ENCODE measurements at places on chromosomes 2 and 18.

- no peaks in the 10 kb centered on the region for H3K36me3 ChIP-seq
- H3K27ac ChIP-seq: no peak overlapping the region
- no peak for DNase-seq
- no peak overlapping the region for H3K4me3 ChIP-seq
Measured at GRCh38 chr2:22842205-22842869, 542.6 kb upstream of the KLHL29 start.

GRCh38 chr2:240258685-240259084 is 118.2 kb upstream of the OTOS start:
- H3K27ac ChIP-seq: no peak overlapping the region
- H3K27me3 ChIP-seq: no peaks in the 10 kb centered on the region
- H3K4me3 ChIP-seq: no peak overlapping the region

GRCh38 chr2:39179974-39180960 is 59.4 kb upstream of the SOS1 start:
- no peak overlapping the region for H3K27ac ChIP-seq
- no peaks in the 10 kb centered on the region for H3K36me3 ChIP-seq
- no peak overlapping the region for H3K4me3 ChIP-seq
- no peaks in the 10 kb centered on the region for H3K27me3 ChIP-seq
- DNase-seq: no peak

- H3K4me3 ChIP-seq: no peak overlapping the region
- no peak overlapping the region for H3K27ac ChIP-seq
- peaks cover 6% of the 10 kb centered on the region for H3K36me3 ChIP-seq
- no peak for DNase-seq
- H3K27me3 ChIP-seq: no peaks in the 10 kb centered on the region
- peaks cover 24% of the 10 kb centered on the region for H3K4me1 ChIP-seq
Measured at GRCh38 chr2:239179851-239180371, 220.9 kb downstream of the HDAC4 start.

DNA sequence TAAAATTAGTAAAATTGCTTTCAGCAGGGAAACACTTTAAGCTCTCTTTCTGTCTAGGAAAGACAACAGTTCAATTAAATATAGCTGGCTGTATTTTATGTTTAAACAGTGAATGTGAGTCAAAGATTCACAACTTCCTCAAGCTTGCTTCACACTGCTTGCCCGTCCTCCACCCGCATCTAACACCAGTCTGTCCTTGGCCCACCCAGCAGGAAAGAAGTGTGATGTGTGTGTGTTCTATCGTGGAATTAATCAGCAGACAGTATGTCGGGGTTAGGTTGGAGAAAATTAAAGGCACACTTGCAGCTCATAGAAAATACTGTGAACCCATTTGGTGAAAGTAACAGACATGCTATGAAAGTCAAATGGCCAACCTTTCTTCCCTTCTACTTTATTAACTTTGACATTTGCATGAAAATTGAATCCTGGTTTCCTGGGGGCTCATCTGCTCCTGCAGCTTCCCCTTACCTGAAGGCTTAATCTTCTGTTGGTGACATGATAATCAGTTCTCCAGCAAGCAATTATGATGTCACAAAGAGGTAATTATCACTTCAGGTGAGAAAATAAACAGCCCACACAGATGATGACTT is 182.0 kb downstream of the UXS1 start:
- peaks cover 6% of the 10 kb centered on the region for H3K4me1 ChIP-seq
- no peak overlapping the region for H3K27ac ChIP-seq
- no peaks in the 10 kb centered on the region for H3K36me3 ChIP-seq
- DNase-seq: no peak
- no peak overlapping the region for H3K4me3 ChIP-seq

Measured in HepG2 (cell line).